ENCODE measurements at places on chromosomes 6 and 20.

- H3K27me3 ChIP-seq: no peaks in the 10 kb centered on the region
- no peak overlapping the region for H3K27ac ChIP-seq
- no peaks in the 10 kb centered on the region for H3K36me3 ChIP-seq
- no peaks in the 10 kb centered on the region for H3K4me1 ChIP-seq
These were observed 94.3 kb downstream of the JPH2 start for GRCh38 chr20:44092551-44093248.

DNA sequence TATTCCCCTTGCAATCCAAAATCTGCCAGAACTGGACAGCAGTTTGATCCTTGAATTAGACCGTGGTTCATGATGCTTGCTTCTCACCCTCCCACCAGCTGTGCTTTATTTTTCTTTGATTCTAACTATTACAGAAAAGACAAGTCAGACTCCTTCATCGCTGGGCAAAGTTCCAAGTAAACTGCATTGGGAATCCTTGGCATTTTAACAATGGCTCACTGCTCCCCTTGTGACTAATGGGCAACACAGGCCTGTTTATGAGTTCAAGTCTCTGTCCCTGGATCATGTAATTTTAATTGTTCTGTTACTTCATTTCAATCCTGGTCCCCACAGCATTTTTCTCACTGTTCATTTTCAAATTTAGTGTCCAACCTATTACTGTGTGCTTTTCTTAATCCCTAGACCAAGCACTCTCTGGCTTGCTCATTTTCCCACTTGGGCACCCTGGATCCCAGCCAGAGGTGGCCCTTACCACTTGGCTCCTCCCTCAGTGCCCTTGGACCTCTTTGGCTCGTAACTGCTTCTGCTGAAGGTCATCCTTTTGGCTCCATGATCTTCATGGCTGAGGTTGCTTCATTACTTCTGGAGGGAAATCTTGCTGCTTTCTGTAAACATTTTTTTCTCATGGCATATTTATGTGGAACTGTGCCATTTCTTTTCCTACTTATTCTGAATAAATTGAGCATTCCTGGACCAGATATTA, 32.8 kb downstream of the PSMB9 start:
- H3K27me3 ChIP-seq: no peaks in the 10 kb centered on the region
- DNase-seq: no peak
- peaks cover 13% of the 10 kb centered on the region for H3K4me1 ChIP-seq
- H3K36me3 ChIP-seq: no peaks in the 10 kb centered on the region
- no peak overlapping the region for H3K4me3 ChIP-seq

DNA sequence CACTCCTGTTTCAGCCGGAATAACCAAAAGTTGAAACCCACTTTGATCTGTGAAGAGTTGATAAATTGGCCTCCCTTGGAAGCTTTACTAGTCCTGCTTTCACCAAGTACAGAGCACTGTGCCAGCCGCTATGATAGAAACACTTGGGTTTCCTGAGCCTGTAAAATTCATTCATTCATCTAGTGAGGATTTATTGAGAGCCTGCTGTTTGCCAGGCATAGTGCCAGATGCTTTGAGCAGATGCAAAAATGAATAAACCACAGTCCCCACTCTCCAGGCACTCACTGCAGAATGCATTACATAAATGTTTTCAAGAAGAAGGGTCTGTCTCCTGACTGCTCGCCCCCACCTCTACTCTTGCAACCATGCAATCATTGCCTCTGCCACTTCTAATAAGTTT, 25.3 kb upstream of the TMEM217 start:
- H3K4me1 ChIP-seq: no peaks in the 10 kb centered on the region
- no peak overlapping the region for H3K27ac ChIP-seq
- no peak overlapping the region for H3K4me3 ChIP-seq
- no peaks in the 10 kb centered on the region for H3K36me3 ChIP-seq
- no peaks in the 10 kb centered on the region for H3K27me3 ChIP-seq
- no peak for DNase-seq

- H3K27ac ChIP-seq: no peak overlapping the region
- no peaks in the 10 kb centered on the region for H3K27me3 ChIP-seq
- no peak for DNase-seq
- H3K4me3 ChIP-seq: no peak overlapping the region
- H3K36me3 ChIP-seq: no peaks in the 10 kb centered on the region
These were observed 99.7 kb downstream of the PRKN start for GRCh38 chr6:162627825-162628224.

- H3K36me3 ChIP-seq: no peaks in the 10 kb centered on the region
- H3K27me3 ChIP-seq: no peaks in the 10 kb centered on the region
- no peak for DNase-seq
- H3K27ac ChIP-seq: no peak overlapping the region
These were observed 241.4 kb downstream of the DOK5 start for GRCh38 chr20:54716790-54717189.

- H3K27ac ChIP-seq: no peak overlapping the region
- DNase-seq: no peak
- H3K4me3 ChIP-seq: no peak overlapping the region
- no peaks in the 10 kb centered on the region for H3K27me3 ChIP-seq
- H3K36me3 ChIP-seq: no peaks in the 10 kb centered on the region
These were observed 23.9 kb upstream of the YWHAB start for GRCh38 chr20:44861531-44862006.

DNA sequence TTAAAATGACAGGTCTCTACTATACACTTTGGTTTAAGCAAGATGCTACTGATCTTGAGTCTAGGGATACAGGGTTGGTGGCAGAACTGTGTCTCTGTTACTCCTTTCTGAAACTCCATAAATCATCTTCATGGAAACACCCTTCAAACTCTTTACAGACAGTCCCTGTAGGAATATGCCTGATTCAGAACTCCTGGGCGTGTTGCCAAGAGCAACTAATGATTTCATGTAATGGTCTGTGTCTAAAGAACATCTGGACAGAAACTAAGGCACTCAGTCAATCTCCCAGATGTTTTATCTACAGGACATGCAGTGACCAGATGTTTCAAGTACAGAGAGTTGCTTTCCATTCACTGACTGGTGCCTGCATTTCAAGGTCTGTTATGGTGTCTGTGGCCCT, 464.4 kb upstream of the CHD6 start:
- H3K4me3 ChIP-seq: no peak overlapping the region
- no peaks in the 10 kb centered on the region for H3K36me3 ChIP-seq
- H3K27ac ChIP-seq: no peak overlapping the region
- peak; percentile 91 for DNase-seq
- H3K27me3 ChIP-seq: no peaks in the 10 kb centered on the region

GRCh38 chr20:64065974-64066343, 3.0 kb downstream of the TCEA2 start:
- no peaks in the 10 kb centered on the region for H3K36me3 ChIP-seq
- no peaks in the 10 kb centered on the region for H3K27me3 ChIP-seq
- DNase-seq: no peak
- H3K4me3 ChIP-seq: no peak overlapping the region
- peaks cover 40% of the 10 kb centered on the region for H3K4me1 ChIP-seq

DNA sequence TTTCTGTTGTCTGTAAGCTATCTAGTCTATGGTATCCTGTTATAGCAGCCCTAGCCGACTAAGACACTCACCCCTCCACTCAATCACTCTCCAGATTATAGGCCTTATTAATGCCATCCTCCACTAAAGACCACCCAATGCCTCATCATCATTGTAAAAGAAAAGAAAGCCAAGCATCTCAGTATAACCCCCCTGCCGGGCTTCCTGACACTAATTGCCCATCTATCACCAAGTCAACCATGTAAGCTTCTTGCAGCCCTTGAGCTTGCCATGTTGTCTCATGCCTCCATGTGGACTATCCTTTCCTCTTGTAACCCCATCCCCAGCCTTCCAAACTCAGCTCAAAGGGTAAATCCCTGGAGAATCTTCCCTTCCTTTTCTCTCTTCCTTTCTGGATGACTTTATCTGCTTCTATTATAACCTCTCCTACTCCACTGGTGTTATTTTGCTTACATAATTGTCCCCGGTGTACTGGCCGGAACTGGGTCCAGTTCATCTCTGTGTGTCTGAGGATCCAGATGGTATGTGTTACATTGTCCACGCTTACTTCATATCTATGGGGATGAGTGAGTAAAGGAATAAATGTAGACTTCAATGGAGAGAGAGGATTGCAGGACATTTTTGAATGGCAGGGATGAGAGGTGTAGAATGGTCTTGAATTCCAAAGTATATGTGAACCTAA, 202.9 kb upstream of the SOX4 start:
- DNase-seq: no peak
- H3K36me3 ChIP-seq: no peaks in the 10 kb centered on the region
- no peak overlapping the region for H3K27ac ChIP-seq
- no peak overlapping the region for H3K4me3 ChIP-seq
- H3K27me3 ChIP-seq: no peaks in the 10 kb centered on the region

DNA sequence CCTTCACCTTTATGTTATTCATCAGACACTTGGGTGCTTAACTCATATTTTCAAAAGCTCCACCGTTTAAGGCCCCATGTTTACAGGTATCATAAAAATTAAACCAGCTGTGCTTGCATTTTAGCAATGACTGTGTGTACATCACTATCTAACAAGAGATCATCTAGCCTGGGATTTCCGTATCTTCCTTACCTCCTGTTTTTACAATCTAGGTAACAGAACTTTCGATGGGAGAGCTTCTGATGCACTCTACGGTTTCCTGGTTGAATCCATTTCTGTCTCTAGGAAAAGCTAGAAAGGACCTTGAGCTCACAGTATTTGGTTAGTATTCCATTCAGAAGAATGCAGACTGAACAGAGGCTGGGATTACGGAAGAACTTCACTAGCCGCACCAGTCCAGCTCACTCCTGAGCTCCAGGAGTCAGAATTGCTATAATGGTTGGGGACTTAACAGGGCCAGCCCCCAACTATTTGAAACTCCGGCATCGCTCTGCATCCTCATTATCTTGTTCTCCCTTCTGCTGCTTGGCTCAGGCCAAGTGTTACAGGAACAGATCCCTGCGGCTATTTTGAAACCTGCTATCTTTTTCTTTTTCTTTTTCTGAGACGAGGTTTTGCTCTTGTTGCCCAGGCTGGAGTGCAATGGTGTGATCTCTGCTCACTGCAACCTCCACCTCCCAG, 13.0 kb upstream of the CLDN20 start:
- H3K27me3 ChIP-seq: no peaks in the 10 kb centered on the region
- no peak overlapping the region for H3K27ac ChIP-seq
- DNase-seq: no peak

GRCh38 chr20:59955131-59955796, 3.0 kb upstream of the CDH26 start:
- DNase-seq: no peak
- H3K27me3 ChIP-seq: no peaks in the 10 kb centered on the region
- peaks cover 9% of the 10 kb centered on the region for H3K4me1 ChIP-seq
- H3K27ac ChIP-seq: no peak overlapping the region
- H3K4me3 ChIP-seq: no peak overlapping the region

DNA sequence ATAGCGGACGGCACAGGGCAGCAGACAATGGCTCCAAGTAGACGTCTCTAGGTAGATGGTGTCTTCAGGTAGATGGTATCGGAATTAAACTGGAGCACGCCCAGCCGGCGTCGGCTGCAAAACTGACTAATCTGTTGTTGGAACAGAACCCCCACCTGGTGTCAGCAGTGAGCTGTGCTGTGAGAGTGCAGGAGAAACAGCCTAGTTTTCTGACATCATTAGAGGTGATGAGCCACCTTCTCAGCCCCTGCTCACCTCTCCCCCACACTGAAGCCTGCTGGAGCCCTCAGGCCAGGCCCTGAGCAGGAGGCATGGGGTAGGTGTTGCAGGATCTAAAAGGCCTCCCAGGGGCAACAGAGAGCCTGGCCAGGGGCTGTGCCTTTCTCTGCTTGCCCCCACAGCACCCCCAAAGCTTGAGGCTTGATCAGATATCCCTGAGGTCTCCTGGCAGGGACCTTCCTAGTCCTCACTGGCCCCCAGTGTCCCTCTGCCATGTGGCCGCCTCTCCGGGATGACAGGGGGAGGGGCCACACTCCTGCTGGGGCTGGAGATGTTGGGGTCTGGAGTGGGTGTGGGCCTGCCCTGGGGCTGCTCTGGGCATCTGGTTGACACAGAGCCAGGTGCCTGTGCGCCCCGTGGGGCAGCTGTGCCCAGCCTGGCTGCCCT, 6.9 kb upstream of the HELZ2 start:
- no peaks in the 10 kb centered on the region for H3K4me1 ChIP-seq
- H3K36me3 ChIP-seq: no peaks in the 10 kb centered on the region
- no peak overlapping the region for H3K4me3 ChIP-seq
- H3K27ac ChIP-seq: no peak overlapping the region
- DNase-seq: peak; percentile 36
- H3K27me3 ChIP-seq: no peaks in the 10 kb centered on the region

DNA sequence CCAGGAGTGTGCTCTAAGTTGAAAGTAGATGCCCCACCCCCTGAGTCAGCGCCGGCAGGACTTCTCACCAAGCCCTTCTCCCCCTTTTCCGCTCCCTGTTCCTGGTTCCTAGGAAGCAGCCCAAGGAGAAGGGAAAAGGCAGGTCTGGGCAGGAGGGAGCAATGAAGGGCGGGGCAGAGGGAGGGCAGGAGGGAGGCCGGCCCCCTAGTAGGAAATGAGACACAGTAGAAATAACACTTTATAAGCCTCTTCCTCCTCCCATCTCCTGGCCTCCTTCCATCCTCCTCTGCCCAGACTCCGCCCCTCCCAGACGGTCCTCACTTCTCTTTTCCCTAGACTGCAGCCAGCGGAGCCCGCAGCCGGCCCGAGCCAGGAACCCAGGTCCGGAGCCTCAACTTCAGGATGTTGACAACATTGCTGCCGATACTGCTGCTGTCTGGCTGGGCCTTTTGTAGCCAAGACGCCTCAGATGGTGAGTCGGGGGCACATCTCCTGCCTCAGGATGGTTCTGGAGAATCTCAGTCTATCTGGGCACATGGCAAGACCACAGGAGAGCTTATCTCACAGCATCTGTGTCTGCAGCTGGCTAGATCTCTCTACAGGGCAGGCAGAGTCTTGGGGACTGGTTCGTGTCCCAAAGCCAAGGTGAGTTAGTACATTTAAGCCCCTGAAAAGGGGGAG, at the start of gene PROCR:
Gene PROCR (plus strand): TSS at position 320 of the 681 bp plus-strand sequence. CDS start 83 bp downstream, at position 403.
- H3K4me3 ChIP-seq: peak within 1 kb of the TSS; percentile 24
- no peaks in the 10 kb centered on the region for H3K27me3 ChIP-seq
- H3K36me3 ChIP-seq: no peaks in the 10 kb centered on the region
- peak; percentile 74 for DNase-seq
- peak within 1 kb of the TSS; percentile 52 for H3K27ac ChIP-seq

DNA sequence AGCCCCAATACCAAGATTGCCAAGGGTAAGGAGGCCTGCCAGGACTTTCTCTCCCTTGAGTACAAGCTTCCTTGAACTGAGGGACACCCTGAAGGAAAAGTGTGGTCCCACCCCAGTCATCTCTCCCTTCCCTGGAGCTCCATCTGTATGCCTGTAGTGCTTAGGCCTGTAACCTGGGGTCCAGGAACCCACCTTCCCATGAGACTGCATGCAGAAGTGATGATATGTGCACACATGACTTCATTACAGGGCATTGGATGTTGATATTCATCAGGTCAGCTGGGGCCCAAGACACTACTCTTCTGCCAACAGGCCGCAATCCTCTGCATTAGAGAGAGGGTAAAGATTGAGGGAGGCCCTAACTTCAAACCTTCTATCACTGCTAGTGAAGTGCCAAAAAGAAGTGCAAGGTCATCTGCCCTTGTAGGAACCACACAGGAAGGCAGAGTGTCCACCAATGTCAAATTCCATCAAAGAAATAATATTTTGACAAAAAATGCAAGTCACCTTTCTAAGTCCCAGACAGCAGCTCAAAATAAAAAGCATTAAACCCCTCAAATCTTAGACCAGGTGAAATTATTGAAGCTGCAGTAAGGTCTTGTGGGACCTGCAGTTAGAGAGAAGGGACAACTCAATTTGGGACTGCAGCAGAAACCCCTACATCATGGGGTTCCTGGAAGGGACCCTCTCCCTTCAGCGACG, 5.1 kb downstream of the HLA-F start:
- H3K27ac ChIP-seq: no peak overlapping the region
- DNase-seq: no peak
- no peaks in the 10 kb centered on the region for H3K36me3 ChIP-seq
- H3K4me1 ChIP-seq: peaks cover 22% of the 10 kb centered on the region
- H3K27me3 ChIP-seq: no peaks in the 10 kb centered on the region

Measured in tibial nerve (tissue), 4 donors.